NCI-H1436 (cell line): ENCODE measurements at places on chromosomes 2 and 18.
A peak's percentile ranks its signal among the peaks of the same experiment; 100 is the strongest.

- no peak for DNase-seq
Measured at GRCh38 chr18:59861963-59862819, 37.6 kb upstream of the PMAIP1 start.

DNA sequence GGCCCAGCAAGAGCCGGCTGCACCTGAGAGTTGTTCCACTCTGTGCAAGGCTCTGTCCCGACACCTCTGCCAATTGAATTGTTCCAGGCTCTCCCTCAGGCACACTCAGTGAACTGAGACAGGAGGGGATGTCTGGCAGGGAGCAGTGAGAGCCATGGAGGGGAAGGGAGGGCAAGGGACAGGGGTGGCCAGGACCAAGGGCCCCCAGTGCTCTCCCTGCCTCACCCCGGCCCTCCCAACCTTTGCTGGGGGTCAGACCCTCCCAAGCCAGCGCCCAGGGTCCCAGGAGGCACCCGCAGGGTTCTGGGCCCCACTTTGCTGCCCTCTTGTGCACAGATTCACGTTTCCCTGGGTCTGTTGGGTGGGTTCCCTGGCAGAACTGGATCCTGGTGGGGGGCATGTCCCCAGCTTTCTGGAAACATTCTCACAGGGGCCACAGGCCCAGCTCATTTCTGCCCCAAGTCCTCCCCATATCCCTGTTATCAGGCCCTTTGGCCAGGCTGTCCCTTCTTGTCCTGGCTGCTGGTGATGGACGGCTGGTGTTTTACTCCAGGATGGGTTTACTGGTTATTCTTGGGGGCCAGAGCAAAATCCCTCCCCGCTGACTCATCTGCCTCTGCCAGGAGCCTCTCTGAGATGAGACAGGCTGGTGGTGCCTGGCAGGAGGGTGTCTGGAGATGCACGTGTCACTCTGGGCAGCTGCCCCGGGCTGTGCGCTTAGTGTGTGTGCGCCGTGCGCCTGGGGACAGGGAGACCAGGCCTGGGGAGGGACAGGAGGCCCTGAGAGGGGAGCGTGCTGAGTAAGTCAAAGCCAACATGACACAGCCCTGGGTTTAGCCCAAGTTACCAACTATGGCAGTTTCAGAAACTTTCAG lies 136.5 kb upstream of the CTDP1 start:
- no peak for DNase-seq

DNA sequence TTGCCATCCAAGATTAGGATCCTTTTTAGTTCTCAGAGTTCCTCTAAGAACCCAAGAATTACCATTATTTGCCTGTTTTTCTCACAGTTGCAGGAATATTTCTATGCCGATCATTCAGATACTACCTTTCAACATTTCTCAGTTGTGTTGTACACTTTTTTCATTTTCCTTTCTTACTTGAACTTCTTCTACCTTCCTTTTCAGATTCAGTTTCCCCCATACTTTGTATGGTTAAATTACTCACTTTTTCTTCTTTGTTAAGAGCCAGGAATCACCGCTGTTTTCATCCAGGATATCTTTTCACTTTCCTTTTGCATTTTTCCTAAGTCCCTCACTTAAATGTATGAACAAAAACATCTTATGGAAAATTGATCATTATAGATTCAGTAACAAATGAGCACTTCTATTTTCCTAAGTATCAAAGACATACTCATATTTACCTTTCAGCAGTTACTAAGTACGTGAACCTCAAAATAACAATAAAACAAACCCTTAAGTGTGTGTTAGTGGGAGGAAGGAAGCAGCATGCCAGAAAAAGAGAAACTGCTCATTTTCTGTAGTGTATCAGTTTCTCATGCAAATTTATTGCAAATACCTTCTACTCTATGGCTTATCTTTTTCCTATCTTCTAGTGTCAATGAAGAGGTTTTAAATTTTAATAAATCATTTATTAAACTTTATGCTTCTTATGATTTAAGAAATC lies 64.3 kb upstream of the STAT1 start:
- DNase-seq: no peak

- no peak for DNase-seq
Measured at GRCh38 chr18:55142410-55142809, 183.1 kb upstream of the CCDC68 start.

DNA sequence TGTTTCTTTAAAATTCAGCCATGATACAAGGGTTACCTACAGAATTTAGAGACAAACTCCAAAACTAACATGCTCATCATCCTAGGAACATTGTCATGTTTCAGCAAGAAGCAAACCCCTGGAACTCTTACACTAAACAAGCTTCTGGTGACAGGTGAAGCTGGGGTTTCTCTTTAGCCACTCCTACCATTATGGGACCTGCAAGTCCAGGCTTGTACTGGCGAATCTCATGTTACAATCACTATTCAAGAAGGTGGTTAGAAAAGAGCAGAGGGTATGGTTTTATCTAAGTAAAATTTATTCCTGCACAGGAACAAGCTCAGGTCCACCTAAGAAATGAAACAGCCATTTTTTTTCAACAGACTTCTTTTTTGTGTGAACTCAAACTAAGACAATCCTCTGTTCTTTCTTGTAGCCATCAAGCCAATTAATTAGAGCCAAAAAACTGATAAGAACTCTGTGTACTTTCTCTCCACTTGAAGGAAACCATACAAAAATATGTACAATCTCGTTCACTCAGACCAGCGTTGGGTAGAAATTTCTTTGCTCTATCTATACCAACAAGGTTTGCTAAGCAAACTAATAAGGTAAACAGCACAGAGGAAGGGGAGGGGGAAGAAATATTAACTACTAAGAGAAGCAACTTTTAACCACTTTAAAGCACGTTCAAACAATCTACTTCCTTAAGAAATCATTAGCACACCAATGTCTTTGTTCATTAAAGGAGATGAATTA lies 63.3 kb upstream of the NEDD4L start:
- DNase-seq: peak; percentile 78

DNA sequence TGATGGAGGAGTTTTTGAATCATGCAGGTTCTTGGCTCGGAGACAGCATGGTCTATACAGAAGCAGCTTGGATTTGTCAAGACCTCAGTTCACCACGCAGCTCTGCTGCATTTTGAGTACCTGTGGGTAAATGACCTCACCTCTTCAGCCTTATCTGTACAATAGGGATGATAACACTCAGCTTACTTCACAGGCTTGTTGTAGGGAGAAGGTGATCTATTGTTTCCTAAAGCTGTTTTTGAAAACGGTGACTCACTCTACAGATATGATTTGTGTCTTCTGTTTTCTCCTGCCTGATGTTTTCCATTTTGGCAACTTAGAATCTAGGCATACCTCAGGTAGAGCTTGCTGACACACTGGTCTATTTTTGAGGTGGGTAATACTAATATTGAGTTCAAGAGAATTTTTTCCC lies 80.3 kb downstream of the FMNL2 start:
- DNase-seq: no peak

- DNase-seq: no peak
Measured at GRCh38 chr18:3845161-3845560, 395.2 kb downstream of the TGIF1 start.

GRCh38 chr2:1704631-1705556 lies 39.4 kb downstream of the PXDN start:
- no peak for DNase-seq

- DNase-seq: no peak
Measured at GRCh38 chr2:234145511-234145910, 95.0 kb downstream of the SPP2 start.
